ENCODE measurements at places on chromosomes 11 and 22.

GRCh38 chr11:4065601-4066377 is 28.8 kb upstream of the RRM1 start:
- H3K27ac ChIP-seq = no peak overlapping the region
- DNase-seq = no peak
- H3K27me3 ChIP-seq = no peaks in the 10 kb centered on the region
- no peak overlapping the region for H3K4me3 ChIP-seq

- no peak overlapping the region for H3K27ac ChIP-seq
- peaks cover 5% of the 10 kb centered on the region for H3K4me1 ChIP-seq
- no peaks in the 10 kb centered on the region for H3K36me3 ChIP-seq
- no peak overlapping the region for H3K4me3 ChIP-seq
- no peaks in the 10 kb centered on the region for H3K27me3 ChIP-seq
- DNase-seq = no peak
Observed at GRCh38 chr11:96309016-96309642, 33.9 kb downstream of the MAML2 start.

DNA sequence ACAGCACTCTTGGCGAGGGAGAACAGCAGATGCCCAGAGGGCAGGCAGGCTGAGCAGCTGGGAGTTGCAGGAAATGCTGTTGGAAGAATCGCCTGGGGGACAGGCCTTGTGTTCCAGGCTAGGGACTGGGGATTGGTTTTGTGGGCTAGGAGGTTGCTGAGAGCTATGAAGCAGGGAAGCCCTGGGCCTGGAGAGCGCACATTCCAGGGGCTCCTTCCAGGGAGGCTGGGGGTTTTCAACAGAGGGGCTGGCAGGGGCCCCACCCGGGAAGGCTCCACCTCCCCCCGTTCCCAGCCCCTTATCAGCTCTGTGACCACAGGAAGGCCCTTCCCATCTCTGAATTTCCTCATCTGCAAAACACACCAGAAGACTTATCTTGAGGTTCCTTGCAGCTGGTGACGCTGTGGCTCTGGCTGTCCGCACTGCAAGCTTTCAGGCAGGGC is 21.7 kb downstream of the WNT11 start:
- H3K36me3 ChIP-seq = no peaks in the 10 kb centered on the region
- DNase-seq = peak; percentile 72
- peaks cover 7% of the 10 kb centered on the region for H3K27me3 ChIP-seq
- H3K4me1 ChIP-seq = peaks cover 35% of the 10 kb centered on the region
- peak overlapping the region; percentile 46 for H3K4me3 ChIP-seq
- H3K27ac ChIP-seq = peak overlapping the region; percentile 84

DNA sequence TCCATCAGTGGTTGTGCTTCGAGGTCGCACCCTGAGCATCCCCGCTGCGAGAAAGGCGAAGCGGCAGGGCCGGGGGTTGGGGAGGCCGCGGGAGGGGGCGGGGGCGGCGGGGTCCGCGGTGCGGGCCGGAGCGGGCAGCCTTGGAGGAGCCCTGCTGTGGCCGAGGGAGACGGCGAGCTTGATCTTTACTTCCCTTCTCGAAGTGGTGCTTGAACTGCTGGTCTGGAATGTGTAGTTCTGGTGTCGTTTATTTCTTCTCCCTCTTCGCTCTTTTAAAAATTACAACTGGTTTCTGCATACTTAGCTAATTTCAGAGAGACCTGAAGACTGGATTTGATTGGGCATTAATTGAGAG is 1.1 kb downstream of the APLP2 start:
- peak overlapping the region; percentile 75 for H3K27ac ChIP-seq
- DNase-seq = no peak

- no peak for DNase-seq
- peaks cover 7% of the 10 kb centered on the region for H3K4me1 ChIP-seq
- H3K4me3 ChIP-seq = no peak overlapping the region
- no peaks in the 10 kb centered on the region for H3K27me3 ChIP-seq
- H3K36me3 ChIP-seq = no peaks in the 10 kb centered on the region
Observed at GRCh38 chr11:12161137-12161536, 50.7 kb downstream of the MICAL2 start.

GRCh38 chr11:32963721-32964120 is 52.0 kb upstream of the DEPDC7 start:
- H3K4me3 ChIP-seq = no peak overlapping the region
- H3K27ac ChIP-seq = no peak overlapping the region

GRCh38 chr11:102414559-102414958 is 38.0 kb downstream of the TMEM123 start:
- H3K27me3 ChIP-seq = peaks cover 3% of the 10 kb centered on the region
- H3K4me3 ChIP-seq = no peak overlapping the region
- DNase-seq = no peak
- H3K27ac ChIP-seq = no peak overlapping the region
- peaks cover 22% of the 10 kb centered on the region for H3K36me3 ChIP-seq

DNA sequence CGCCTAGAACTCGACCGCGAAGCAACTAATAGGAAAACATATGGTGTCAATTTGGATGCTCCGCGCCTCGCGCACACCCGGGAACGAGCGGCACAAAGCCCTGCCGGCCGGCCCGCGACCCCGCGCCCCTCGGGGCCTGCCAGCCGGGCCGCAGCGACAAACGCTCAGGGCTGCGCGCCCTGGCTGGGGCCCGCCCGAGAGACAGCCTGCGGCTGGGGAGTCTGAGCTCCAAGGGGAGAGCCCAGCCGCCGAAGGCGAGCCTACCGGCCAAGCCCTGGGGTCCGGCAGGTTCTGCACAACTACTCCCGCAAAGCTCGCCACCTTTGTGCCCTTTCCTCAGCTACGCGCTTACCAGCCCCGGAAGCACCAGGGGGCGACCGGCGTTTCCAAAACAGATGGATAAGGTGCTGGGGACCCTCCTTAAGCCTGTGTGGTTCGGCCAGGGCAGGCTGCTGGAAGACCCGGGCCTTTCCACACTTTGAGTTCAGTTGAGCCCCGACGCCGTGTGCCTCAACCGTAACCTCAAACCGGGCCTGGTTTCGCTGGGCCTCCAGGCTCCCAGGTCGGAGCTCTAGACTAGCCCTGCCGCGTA is 6.0 kb downstream of the PAX6 start:
- H3K27me3 ChIP-seq = peaks cover 56% of the 10 kb centered on the region
- peaks cover 53% of the 10 kb centered on the region for H3K4me1 ChIP-seq
- peaks cover 8% of the 10 kb centered on the region for H3K36me3 ChIP-seq
- peak; percentile 51 for DNase-seq

GRCh38 chr11:114953039-114953438 is 274.7 kb downstream of the NXPE2 start:
- H3K4me3 ChIP-seq = no peak overlapping the region
- peaks cover 2% of the 10 kb centered on the region for H3K27me3 ChIP-seq
- no peak for DNase-seq
- H3K4me1 ChIP-seq = no peaks in the 10 kb centered on the region
- H3K27ac ChIP-seq = no peak overlapping the region

DNA sequence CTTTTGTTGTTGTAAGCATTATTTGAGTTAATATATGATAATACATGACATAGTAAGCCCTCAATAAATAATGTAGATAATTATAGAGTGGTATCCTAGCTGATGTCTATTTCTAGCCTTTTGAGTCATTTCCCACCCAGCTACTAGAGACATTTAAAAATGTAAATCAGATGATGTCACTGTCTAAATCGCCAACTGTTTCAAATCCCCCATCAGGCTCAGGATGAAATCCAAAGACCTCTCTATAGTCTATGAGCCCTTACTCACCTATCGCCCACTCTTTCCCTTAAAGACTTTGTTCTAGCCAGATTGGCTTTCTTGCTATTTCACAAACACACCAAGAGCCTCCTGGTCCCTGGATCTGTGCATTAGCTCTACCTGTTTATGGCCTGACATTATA is 135.4 kb upstream of the PLET1 start:
- H3K4me1 ChIP-seq = peaks cover 19% of the 10 kb centered on the region
- no peak for DNase-seq
- H3K36me3 ChIP-seq = peaks cover 9% of the 10 kb centered on the region
- H3K27me3 ChIP-seq = peaks cover 4% of the 10 kb centered on the region

DNA sequence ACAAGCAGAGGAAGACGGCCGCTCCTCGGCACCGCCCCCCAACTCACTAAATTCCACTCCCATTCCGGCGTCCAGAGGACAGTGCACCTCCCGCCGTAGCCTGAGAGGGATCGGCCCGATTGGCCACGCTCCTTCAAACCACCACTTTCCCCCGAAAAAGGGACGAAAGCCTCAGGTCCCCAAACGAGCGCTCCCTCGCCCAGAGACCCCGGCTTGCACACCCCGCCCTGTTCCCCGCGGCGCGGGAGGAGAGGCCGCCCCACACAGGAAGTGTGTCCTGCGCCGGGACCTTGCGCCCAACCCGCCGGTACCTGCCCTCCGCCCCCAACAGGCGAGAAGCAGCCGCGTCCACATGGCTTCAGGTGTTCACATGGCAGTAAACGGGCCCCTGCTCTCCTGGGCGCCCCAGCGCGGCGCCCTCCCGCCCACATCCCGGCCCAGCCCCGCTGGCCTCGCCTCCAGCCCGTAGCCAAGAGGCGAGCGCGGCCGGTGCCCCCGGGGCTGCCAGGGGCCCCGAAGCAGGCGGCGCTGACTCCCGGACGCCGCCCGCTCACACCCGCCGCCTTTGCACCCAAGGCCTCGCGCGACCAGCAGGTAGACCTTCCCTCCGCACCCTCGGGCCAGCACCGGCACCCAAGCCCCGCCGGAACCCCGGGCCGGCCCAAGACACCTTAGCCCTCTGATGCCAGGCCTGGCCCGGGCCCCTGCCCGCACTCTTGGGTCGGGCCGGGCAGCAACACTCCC is 849 bp downstream of the TCF20 start:
- peaks cover 32% of the 10 kb centered on the region for H3K4me1 ChIP-seq
- H3K4me3 ChIP-seq = peak overlapping the region; percentile 95
- no peaks in the 10 kb centered on the region for H3K36me3 ChIP-seq
- DNase-seq = peak; percentile 59

DNA sequence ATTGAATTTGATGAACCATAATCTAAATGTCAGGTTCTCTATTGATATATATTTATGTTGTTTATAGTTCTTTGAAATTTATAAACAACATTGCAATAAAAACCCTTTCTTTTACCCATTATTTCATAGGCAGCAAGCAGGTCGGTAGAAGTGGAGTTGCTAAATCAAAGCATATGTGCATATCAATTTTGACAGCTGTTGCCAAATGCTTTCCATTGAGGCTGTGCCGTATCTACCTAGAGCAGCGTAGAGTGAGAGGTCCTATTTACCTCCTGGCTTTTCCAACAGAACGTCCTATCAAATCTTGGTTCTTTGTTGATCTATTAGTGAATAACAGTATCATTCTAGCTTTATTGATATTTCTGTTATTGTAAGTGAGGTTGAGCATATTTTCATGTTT is 77.5 kb upstream of the SLC22A12 start:
- no peak overlapping the region for H3K4me3 ChIP-seq
- peaks cover 5% of the 10 kb centered on the region for H3K4me1 ChIP-seq
- H3K36me3 ChIP-seq = peaks cover 16% of the 10 kb centered on the region
- H3K27ac ChIP-seq = peak overlapping the region; percentile 35
- H3K27me3 ChIP-seq = peaks cover 2% of the 10 kb centered on the region
- DNase-seq = no peak

- H3K27me3 ChIP-seq = peaks cover 1% of the 10 kb centered on the region
- no peaks in the 10 kb centered on the region for H3K4me1 ChIP-seq
- no peaks in the 10 kb centered on the region for H3K36me3 ChIP-seq
- DNase-seq = peak; percentile 20
- H3K27ac ChIP-seq = no peak overlapping the region
- H3K4me3 ChIP-seq = no peak overlapping the region
Observed at GRCh38 chr11:98940913-98941312, 79.8 kb upstream of the CNTN5 start.

GRCh38 chr22:30161051-30161469 is 80.8 kb downstream of the HORMAD2 start:
- H3K27ac ChIP-seq = no peak overlapping the region
- H3K4me3 ChIP-seq = no peak overlapping the region
- no peaks in the 10 kb centered on the region for H3K27me3 ChIP-seq
- H3K36me3 ChIP-seq = no peaks in the 10 kb centered on the region

DNA sequence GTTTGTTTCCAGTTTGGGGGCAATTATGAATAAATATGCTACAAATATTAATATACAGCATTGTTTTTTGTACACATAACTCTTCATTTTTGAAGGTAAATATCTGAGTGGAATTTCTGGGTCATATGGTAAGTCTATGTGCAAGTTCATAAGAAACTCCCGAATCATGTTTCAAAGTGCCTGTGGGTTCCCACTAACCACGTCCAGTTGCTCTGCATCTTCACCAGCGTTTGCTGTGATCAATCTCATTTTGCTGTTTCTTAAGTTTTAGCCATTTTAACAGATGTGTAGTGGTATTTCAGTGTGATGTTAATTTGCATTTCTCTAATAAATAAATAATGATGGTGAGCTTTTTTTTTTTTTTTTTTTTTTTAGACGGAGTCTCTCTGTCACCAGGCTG is 14.2 kb upstream of the CSRP3 start:
- H3K4me1 ChIP-seq = no peaks in the 10 kb centered on the region
- H3K27ac ChIP-seq = no peak overlapping the region
- no peaks in the 10 kb centered on the region for H3K27me3 ChIP-seq
- H3K36me3 ChIP-seq = no peaks in the 10 kb centered on the region
- no peak for DNase-seq

DNA sequence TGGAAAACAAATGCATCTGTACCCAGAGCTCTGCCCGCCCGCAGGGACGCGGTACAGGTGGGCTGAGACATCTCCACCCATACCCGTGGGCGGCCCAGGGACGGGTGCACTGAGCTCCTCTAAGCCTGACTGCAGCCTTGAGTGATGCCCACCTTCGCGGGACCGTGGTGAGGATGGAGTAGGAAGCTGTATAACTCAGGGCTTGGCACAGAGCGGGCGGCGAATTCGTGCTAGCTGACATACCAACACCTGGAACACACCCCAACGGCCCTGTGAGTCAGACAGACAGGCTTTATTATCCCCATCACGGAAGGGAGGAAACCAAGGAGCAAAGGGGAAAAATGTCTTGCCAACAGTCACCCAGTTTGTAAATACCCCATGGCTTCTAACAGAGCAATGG is 61.9 kb downstream of the SMCO4 start:
- H3K36me3 ChIP-seq = no peaks in the 10 kb centered on the region
- no peak overlapping the region for H3K4me3 ChIP-seq
- H3K27ac ChIP-seq = no peak overlapping the region
- peaks cover 19% of the 10 kb centered on the region for H3K4me1 ChIP-seq

DNA sequence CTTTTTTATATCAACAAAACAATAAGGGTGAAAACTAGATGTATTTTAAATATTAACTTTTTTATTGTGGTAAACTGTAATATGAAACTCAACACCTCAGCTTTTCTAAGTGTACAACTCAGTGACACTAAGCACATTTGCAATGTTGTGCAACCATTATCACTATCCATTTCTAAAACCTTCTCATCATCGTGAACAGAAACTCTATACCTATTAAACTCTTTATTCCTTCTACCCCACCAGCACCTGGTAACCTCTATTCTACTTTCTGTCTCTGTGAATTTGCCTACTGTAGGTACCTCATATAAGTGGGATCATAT is 9.4 kb downstream of the HORMAD2 start:
- H3K27ac ChIP-seq = no peak overlapping the region
- H3K4me3 ChIP-seq = no peak overlapping the region
- no peaks in the 10 kb centered on the region for H3K36me3 ChIP-seq
- H3K27me3 ChIP-seq = no peaks in the 10 kb centered on the region

- peak; percentile 8 for DNase-seq
- no peak overlapping the region for H3K27ac ChIP-seq
- peaks cover 6% of the 10 kb centered on the region for H3K27me3 ChIP-seq
- peaks cover 49% of the 10 kb centered on the region for H3K36me3 ChIP-seq
Observed at GRCh38 chr11:2825261-2825888, 60.2 kb downstream of the CDKN1C start.
